ENCODE measurements at places on chromosomes 4 and X.
A peak's percentile ranks its signal among the peaks of the same experiment; 100 is the strongest.

DNA sequence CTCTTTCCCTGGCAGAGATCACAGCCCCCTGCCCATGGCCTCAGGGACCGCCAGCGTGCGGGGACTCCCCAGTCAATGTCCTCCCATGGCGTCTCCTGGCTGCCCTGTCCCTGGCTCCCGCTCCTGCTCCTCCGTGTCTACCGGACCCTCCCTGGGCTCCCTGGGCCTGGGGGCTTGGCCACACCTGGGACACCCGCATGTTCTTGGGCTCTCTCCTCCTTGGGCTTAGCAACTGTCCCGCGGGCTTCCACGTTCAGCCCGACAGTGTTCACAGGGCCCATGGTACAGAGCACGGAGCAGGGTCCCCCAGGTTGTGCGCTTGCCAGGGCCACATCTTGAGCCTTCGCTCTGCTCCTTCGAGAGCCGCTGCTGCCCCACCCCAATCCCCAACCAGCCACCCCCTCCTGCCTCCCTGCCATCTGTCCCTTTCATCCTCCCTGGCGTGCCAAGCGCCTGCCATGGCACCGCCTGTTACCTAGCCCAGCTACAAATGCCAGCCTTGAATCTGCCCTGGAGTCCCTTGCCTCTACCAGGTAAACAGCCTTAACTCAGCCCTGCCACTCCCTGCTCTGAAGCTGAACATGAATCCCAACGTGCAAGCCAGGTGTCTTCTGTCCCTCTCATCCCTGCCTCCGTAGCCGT, 3.9 kb downstream of the AVPR2 start:
- no peak for DNase-seq

DNA sequence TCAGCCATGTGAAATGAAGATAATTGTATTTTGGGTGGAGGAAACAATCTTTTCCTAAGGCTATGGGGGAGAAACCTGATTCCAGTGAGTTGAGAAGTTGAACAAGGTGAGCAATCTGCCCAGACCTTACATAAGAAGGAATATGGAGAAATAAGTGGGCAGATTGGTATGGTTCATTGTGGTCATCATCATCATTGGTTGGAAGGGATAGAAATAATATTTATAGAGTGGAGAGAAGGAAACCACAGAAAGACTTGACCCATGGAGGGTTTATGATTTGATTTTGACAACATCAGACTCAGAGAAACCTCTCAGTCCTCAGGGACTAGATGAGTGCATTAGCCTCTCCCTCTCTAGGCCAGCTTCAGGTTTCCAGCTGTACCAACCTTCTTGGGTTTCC, 177.9 kb upstream of the NEIL3 start:
- no peak for DNase-seq

- peak; percentile 85 for DNase-seq
Measured at GRCh38 chr4:184453365-184454160, 20.8 kb downstream of the IRF2 start.

- no peak for DNase-seq
Measured at GRCh38 chr4:5615496-5616075, 92.8 kb downstream of the EVC2 start.

GRCh38 chrX:13647709-13648212, 5.2 kb upstream of the TCEANC start:
- DNase-seq, result peak; percentile 72
